ENCODE measurements at places on chromosomes 5 and 9.
A peak's percentile ranks its signal among the peaks of the same experiment; 100 is the strongest.

GRCh38 chr9:134305533-134305932 is 20.7 kb upstream of the RXRA start:
- DNase-seq = no peak

GRCh38 chr9:78130004-78130403 is 98.4 kb upstream of the GNAQ start:
- no peak for DNase-seq

DNA sequence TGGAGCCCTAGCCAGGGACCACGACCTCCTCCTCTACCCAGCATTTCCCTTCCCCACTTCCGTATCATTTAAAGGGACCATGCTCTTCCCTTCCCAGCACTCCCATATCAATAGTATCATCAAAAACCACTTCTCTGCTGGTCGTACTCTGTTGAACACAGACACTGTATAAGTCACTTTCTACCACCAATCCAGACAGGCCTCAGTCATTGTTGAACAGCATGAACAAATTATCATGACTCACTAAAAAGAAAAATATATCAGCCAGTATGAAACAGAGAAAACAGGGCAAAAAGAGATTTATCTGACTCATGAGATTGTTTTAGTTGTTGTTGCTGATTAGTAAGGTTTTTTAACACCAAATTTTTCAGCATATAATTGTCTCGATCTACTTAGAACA is 89.8 kb downstream of the CDKN2A start:
- DNase-seq = no peak

DNA sequence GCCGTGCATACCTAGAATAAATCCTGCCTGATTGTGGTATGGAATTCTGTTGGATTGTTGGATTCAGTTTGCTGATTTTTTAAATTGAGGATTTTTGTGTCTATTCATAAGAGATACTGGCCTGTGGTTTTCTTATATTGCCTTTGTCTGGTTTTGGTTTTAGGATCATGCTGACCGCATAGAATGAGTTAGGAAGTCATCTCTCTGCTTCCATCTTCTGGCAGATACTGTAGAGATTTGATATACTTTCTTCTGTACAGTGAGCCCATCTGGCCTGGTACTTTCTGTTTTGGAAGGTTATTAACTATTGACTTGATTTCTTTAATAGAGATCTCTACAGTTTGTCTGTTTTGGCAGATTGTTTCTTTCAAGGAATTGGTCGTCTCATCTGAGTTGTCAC is 14.7 kb downstream of the CEP72 start:
- DNase-seq = no peak

DNA sequence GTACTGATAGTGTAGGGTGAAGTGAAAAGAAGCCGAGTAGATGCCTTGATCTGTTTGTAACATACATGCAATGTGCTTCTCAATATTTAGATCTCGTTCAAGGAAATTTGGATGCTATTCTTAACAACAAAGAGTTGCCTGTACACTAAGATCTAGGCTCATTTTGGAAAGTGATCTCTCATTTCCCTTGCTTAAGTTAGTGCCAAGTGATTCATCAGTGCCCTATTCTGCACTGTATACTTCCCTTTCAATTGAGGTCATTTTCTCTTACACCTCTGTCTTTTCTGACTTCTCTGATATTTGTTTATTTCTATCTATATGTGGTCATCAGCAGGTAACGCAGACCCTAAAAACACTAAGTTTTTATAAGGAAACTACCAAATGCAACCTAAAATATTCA is 528.6 kb upstream of the PTPRD start:
- no peak for DNase-seq

DNA sequence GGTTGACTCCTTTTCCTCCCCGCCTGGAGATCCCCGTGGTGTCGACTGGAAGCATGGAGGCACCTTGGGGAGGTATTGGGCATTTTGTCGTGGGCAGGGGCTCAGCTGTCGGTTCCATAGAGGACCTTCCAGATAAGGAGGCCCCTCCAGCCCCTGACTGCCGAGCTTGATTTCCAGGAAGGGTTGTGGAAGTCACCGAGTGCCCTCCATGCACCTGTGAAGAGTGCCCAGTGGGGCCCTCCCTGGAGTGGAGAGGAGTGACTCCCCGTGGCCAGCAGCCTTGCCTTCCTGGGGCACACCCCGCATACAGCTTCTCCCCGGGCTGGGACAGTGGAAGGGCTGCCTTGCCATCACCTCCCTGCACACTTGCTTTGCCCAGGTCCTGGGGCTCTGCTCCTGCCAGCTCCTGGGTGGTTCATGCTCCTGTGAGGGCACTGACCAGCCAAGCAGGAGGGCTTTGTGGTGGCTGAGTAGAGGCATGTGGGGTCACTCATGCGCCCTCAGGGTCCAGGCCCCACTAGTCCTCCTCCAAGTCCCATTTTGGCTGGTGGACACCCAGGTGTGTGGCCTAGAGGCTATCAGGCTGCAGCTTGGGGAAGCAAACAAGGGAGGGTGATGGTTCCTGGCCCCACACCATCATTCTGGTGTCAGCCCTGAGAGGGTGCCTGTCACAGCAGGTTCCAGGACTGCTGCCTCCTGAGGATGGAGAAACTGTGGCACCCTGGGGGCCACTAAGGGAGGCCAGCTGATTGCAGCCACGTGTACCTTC is 133.0 kb downstream of the WNK2 start:
- DNase-seq = no peak

- no peak for DNase-seq
These were observed 2.2 kb downstream of the G3BP1 start for GRCh38 chr5:151773951-151774350.

DNA sequence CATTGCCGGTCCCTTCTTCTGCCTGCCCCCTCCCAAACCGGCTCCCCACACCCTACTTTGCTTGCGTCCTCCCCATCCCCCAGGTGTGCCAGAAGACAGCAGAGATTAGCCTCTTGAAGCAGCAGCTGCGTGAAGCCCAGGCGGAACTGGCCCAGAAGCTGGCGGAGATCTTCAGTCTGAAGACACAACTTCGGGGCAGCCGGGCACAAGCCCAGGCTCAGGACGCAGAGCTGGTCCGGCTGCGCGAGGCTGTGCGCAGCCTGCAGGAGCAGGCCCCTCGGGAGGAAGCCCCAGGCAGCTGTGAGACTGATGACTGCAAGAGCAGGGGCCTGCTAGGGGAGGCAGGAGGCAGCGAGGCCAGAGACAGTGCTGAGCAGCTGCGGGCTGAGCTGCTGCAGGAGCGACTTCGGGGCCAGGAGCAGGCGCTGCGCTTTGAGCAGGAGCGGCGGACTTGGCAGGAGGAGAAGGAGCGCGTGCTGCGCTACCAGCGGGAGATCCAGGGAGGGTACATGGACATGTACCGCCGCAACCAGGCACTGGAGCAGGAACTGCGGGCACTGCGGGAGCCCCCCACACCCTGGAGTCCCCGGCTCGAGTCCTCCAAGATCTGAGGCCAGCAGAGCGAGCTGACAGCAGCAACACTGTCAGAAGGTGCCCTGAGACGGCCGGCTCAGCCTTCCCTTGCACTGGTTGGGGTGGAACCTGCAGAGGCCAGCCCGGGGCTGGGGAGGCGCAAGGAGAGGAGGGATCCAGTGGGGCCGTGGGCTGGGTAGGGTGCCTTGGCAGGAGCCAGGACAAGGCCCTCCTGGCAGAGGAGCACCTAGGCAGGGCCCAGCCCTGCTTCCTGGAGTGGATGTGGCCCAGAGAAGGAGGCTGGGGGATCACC is 8.3 kb downstream of the N4BP3 start:
- no peak for DNase-seq

- no peak for DNase-seq
These were observed 6.5 kb downstream of the CYSTM1 start for GRCh38 chr5:140181525-140181924.

- DNase-seq = no peak
These were observed 661 bp downstream of the PDCL start for GRCh38 chr9:122827761-122828093.

GRCh38 chr5:89690331-89690730 is 719.2 kb downstream of the CETN3 start:
- no peak for DNase-seq

DNA sequence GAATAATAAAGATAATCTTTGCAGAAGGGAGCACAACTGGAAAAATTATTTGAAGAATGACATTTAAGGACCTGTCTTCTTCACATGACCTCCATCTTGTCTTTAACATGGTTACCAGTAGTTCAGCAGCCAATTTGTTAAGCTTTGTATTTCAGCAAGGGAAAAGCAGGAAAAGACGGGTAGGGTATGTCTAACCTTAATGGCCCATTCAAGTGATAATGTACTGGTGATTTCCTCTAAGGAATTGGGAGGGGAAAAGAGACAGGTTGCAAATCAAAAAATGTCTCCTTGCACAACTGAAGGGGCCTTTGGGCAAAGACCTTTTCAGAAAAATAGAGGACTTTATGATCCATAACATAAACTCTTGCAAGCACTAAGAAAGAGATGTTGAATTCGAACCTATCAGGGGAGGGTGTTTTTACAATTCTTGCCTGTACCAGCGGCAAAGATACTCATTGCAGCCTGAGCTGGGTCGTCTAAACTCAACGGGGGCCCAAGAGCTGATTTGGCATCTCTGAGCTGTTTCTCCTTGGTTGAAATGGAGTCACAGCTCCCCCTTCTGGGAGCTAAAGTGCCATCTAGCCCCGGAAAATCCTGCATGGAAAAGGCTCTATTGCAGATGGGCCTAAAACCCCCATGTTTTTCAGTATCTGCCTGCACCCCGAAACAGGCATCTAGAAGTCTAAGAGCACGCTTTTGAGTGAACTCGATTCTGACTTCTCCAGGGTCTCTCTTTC is 3.8 kb downstream of the BRINP1 start:
- DNase-seq = no peak

- no peak for DNase-seq
These were observed 220.7 kb downstream of the SPOCK1 start for GRCh38 chr5:137278476-137278875.

- DNase-seq = peak; percentile 34
These were observed 168.5 kb downstream of the DOCK2 start for GRCh38 chr5:169805527-169805934.

- DNase-seq = no peak
These were observed 107.6 kb upstream of the MPDZ start for GRCh38 chr9:13386935-13387733.

- no peak for DNase-seq
These were observed 416.5 kb upstream of the KLF4 start for GRCh38 chr9:107906074-107906473.

- no peak for DNase-seq
These were observed 249.0 kb downstream of the AOPEP start for GRCh38 chr9:94975480-94975879.

GRCh38 chr5:138233280-138233679 is 20.2 kb upstream of the CDC23 start:
- no peak for DNase-seq

DNA sequence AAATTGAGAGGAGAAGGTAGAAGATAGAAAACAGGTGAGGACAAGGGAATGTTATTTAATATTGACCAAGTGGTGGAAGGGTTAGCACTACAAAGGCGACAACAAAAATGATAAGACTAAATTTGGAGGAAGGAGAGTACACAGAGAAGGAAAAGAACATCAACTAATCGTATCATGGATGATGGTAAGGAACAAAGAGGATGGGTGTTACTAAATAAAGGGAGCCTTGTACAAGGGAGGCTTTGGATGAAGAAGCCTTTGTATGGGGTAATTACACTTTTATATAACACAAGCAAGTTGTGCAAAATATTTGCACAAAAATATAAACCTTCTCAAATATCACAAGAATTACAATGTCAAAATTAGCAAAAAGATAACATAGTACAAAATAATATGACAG is 125.7 kb downstream of the ZNF608 start:
- no peak for DNase-seq

- DNase-seq = no peak
These were observed 198.3 kb downstream of the PLK2 start for GRCh38 chr5:58261605-58262004.

- no peak for DNase-seq
These were observed 43.6 kb upstream of the NKX2-5 start for GRCh38 chr5:173278641-173279040.

DNA sequence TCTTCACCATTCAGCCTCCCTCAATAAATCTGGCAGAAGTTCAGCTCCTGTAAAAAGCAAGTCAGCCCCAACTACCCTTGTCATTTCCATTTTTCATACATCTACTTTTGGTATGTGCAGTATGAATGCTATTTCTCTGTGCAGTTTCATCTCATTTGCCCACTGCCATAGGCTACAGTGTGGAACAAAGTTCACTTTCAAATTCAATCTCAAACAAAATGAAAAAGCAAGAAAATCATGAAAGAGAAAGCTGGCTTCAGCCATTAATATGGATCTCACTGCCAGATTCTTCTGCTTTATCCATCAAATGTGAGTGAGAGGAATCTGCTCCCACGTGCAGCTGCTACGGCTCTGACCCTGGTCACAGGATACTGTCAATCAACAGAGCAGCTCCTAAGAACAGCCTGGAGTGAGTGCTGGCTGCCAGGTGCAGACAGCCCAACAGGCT is 494.2 kb downstream of the ZNF608 start:
- DNase-seq = no peak

DNA sequence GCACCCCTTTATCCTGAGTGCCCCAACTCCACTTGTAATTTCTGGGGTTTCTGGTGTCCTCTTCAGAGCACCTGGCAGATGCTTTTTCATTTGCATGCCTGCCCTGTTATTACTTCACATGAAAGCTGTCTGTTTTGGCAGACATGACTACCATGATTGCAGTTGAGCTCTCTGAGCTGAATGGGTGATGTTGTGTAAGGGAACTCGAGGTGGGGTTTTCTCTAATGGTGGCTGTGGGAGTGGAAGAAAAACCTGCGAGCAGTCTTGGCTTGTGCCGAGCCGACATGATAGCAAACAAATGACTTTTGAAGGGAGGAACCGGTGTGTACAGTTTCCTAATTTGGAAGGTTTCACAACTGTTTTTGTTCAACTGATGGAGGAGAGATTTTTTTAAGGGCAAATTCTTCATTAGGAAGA is 196.2 kb downstream of the AOPEP start:
- no peak for DNase-seq

DNA sequence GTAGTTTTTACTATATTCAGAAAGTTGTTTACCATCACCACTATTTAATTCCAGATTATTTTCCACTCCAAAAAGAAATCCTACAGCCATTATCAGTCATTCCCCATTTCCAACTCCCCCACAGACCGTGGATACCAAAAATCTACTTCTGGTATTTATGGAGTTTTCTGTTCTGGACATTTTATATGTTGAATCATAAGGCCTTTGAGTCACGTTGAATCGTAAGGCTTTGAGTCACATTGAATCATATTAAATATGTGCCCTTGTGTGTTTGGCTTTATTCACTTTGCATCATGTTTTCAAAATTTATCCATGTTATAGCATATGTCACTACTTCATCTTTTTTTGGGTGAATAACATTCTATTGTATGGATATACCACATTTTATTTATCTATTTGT is 454.1 kb upstream of the NUDT12 start:
- DNase-seq = no peak

DNA sequence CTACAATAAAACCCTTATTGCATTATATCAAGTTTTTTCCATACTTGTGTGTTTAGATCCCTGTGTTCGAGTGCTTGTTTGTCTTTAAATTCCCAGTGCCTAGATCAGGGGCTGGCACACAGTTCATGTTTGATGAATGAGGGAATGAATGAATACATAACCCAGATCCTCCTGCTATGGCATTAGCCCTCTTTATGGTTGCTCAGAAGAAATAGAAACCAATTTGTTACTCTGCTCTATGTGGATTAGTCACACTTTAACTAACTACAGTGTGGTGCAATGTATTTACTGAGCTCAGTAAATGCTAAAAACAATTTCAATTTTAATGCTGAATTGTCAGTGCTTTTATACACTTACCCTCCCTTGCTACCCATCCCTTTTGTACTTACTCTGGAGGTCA is 16.4 kb upstream of the GALNT10 start:
- DNase-seq = no peak
